Peyer's patch (tissue), 4 donors: ENCODE measurements at places on chromosomes 2 and 18. TPM values are rescaled to one million over a fixed set of nuclear protein-coding genes. Genes with fewer than 3 reads are reported as not detected.
A peak's percentile ranks its signal among the peaks of the same experiment; 100 is the strongest.

- DNase-seq, result no peak
- no peak overlapping the region for H3K27ac ChIP-seq
- H3K4me1 ChIP-seq, result no peaks in the 10 kb centered on the region
- H3K4me3 ChIP-seq, result no peak overlapping the region
Observed at GRCh38 chr2:150431561-150432311, 55.7 kb downstream of the RND3 start.

- no peak overlapping the region for H3K27ac ChIP-seq
- no peak for DNase-seq
- H3K36me3 ChIP-seq, result no peaks in the 10 kb centered on the region
- H3K4me1 ChIP-seq, result no peaks in the 10 kb centered on the region
Observed at GRCh38 chr2:206846981-206847834, 81.8 kb downstream of the FASTKD2 start.

The CTAGE1 gene
- not detected for total RNA-seq

The CMPK2 gene
- total RNA-seq, result 10.2 TPM

GRCh38 chr18:39721712-39722111, 2156.1 kb upstream of the CELF4 start:
- no peak overlapping the region for H3K27ac ChIP-seq
- H3K4me1 ChIP-seq, result no peaks in the 10 kb centered on the region
- no peaks in the 10 kb centered on the region for H3K27me3 ChIP-seq
- no peaks in the 10 kb centered on the region for H3K36me3 ChIP-seq
- no peak overlapping the region for H3K4me3 ChIP-seq

DNA sequence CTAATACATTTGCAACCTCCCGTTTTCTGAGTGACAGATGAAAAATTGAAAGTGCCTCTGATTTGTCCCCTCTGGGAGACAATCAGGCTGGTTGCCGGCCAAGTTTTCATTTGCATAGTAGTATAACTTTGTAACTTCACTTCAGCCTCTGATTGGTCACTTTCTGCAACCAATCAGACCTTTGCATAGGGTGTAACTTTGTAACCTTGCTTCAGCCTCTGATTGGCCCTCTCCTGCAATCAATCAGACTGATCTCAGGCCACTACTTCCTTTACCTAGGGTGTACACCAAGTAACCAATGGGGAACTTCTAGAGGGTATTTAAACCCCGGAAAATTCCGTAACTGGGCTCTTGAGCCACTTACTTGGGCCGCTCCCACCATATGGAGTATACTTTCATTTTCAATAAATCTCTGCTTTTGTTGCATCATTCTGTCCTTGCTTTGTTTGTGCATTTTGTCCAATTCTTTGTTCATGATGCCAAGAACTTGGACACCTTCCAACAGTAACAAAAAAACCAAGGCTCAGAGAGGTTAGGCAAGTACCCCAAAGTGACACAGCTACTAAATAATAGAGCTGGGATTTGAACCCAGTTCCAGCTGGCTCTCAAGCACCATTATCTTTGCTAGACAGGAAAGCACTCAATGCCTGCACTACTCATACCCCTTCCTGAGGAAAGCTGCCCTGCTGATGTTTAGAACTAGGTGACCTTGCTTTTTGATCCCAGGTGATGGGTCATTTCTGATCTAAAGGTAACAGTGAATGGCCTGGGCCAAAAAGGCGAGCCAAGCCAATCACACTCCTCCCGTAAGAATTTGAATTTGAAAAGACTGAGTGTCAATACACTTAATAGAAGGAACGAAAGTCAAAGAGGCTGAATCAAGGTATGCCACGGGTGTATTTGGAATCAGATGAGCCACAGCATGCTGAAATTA, 10.9 kb upstream of the MYOM1 start:
- H3K27ac ChIP-seq, result no peak overlapping the region
- H3K36me3 ChIP-seq, result no peaks in the 10 kb centered on the region
- no peak overlapping the region for H3K4me3 ChIP-seq
- no peak for DNase-seq
- no peaks in the 10 kb centered on the region for H3K27me3 ChIP-seq
- H3K4me1 ChIP-seq, result no peaks in the 10 kb centered on the region

GRCh38 chr2:8588831-8589191, 93.0 kb upstream of the ID2 start:
- H3K4me3 ChIP-seq, result no peak overlapping the region
- no peak for DNase-seq
- H3K27me3 ChIP-seq, result no peaks in the 10 kb centered on the region
- H3K4me1 ChIP-seq, result peaks cover 8% of the 10 kb centered on the region
- no peaks in the 10 kb centered on the region for H3K36me3 ChIP-seq

The CD207 gene
- total RNA-seq, result not detected

DNA sequence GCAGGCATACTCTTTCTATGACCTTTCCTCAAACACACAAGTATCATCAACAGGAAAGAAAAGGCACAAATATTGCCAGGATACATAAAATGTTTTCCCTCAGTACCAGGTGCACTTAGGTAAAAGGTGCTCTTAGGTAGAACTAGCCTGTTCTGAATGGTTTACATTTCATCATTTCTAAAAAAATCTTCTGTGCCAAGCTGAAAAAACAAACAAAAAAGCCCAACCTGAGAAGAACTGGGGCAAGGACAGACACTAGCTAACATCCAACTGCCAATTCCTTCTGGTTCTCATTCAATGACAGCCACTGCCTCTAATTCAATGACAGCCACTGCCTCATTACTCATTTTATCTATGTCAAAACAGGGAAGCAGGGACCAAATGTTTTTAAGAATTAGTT, 68.5 kb downstream of the SPIRE1 start:
- no peaks in the 10 kb centered on the region for H3K27me3 ChIP-seq
- no peak overlapping the region for H3K27ac ChIP-seq
- no peak for DNase-seq
- no peak overlapping the region for H3K4me3 ChIP-seq

The INPP5D gene
- 333 TPM for total RNA-seq

The EMX1 gene
- 10.0 TPM for total RNA-seq

- no peak overlapping the region for H3K4me3 ChIP-seq
- no peak overlapping the region for H3K27ac ChIP-seq
- H3K36me3 ChIP-seq, result no peaks in the 10 kb centered on the region
- H3K4me1 ChIP-seq, result no peaks in the 10 kb centered on the region
- H3K27me3 ChIP-seq, result no peaks in the 10 kb centered on the region
- peak; percentile 69 for DNase-seq
Observed at GRCh38 chr18:21191596-21192307, 50.3 kb upstream of the GREB1L start.

GRCh38 chr18:38933910-38934510, 1368.4 kb upstream of the CELF4 start:
- H3K4me3 ChIP-seq, result no peak overlapping the region
- no peak for DNase-seq
- no peak overlapping the region for H3K27ac ChIP-seq
- H3K36me3 ChIP-seq, result no peaks in the 10 kb centered on the region
- H3K27me3 ChIP-seq, result no peaks in the 10 kb centered on the region

The GALNT3 gene
- total RNA-seq, result 43.7 TPM

GRCh38 chr2:71822463-71822862, 325.2 kb downstream of the CYP26B1 start:
- H3K27ac ChIP-seq, result no peak overlapping the region
- no peaks in the 10 kb centered on the region for H3K27me3 ChIP-seq
- no peak for DNase-seq

DNA sequence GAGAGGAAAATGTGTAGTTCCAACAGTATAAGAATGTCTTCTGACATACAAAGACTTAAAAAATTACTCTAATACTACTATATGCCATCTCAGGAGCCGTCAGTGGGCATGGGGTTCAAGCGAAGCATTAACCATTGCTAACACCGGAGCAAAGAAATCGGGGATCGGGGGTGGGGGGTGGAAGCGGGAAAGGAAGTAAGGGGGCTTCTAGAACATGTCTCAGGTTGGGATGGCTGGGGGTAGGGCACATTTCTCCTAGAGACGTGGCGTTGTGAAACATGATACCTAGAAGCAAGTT, 702 bp downstream of the LMAN1 start:
- H3K27me3 ChIP-seq, result no peaks in the 10 kb centered on the region
- H3K36me3 ChIP-seq, result no peaks in the 10 kb centered on the region
- peak overlapping the region; percentile 93 for H3K27ac ChIP-seq
- H3K4me3 ChIP-seq, result peak overlapping the region; percentile 84

GRCh38 chr2:33859176-33859575, 260.1 kb upstream of the FAM98A start:
- no peak overlapping the region for H3K27ac ChIP-seq
- no peak for DNase-seq
- H3K4me1 ChIP-seq, result no peaks in the 10 kb centered on the region

The DUSP2 gene
- total RNA-seq, result 2.7 TPM

The RNF103 gene
- 110 TPM for total RNA-seq

DNA sequence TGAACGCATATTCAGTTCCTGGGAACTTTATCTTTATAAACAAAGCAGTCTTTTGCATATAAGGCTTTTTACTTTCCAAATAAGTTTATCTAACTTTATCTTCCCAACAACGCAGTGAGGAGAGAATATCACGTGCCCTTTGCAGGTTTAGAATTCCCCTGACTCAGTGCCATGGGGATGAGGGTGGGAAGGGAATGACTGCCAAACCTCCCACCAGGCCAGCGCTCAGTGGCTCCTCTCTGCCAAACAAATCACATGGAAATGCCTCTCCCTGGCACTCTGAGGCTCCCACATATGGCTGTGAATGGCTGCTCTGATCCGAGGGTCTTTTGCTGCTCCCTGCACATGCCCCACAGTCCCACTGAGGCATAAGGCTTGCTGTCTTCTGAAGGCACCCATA, 158.3 kb downstream of the DNAH6 start:
- H3K27ac ChIP-seq, result no peak overlapping the region
- H3K27me3 ChIP-seq, result no peaks in the 10 kb centered on the region
- no peak overlapping the region for H3K4me3 ChIP-seq
- no peaks in the 10 kb centered on the region for H3K36me3 ChIP-seq
- DNase-seq, result no peak

DNA sequence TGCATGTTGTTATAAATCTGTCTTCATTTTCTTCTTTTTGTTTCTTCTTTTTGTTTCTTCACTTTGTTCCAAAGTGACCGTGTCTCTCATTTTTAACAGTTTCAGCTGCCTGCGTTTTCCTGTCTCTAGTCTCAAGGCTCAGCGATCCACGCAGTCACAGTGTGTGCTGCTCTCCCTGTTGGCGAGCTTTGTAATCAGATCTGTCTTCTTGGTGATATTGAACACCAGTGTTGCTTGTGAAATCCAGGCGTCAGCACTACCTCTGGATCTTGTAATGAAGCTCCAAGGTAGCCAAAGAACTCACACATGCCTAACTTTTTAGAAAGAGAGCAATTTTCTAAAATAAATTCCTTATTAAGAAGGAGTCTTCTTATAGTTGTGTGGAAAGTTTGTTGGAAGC, 13.2 kb downstream of the SNTG2 start:
- no peak overlapping the region for H3K4me3 ChIP-seq
- H3K27ac ChIP-seq, result no peak overlapping the region
- H3K27me3 ChIP-seq, result no peaks in the 10 kb centered on the region
- H3K4me1 ChIP-seq, result no peaks in the 10 kb centered on the region
- no peaks in the 10 kb centered on the region for H3K36me3 ChIP-seq

DNA sequence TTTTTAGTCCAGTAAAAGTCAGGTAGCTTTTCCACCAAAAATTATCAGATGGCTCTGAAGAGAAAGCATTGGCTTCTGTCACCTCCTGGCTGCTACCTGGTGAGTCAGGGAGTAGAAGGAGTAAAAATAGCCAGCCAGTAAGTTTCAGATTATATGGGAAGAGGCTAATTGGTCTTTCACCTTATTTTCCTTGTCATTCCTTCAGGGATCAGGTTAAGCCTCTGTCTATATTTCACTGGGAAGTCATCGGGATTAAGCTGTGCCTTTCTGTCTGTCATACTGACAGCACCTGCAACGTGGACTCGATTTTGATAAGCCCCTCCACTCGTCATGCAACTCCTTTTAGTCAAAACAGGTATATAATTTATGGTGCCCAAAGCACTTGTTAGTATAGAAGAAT, 380.7 kb upstream of the CELF4 start:
- no peaks in the 10 kb centered on the region for H3K27me3 ChIP-seq
- no peaks in the 10 kb centered on the region for H3K36me3 ChIP-seq
- no peak overlapping the region for H3K4me3 ChIP-seq
- no peak for DNase-seq
- H3K4me1 ChIP-seq, result no peaks in the 10 kb centered on the region
- H3K27ac ChIP-seq, result no peak overlapping the region

- H3K36me3 ChIP-seq, result no peaks in the 10 kb centered on the region
- no peak for DNase-seq
- no peak overlapping the region for H3K27ac ChIP-seq
- H3K27me3 ChIP-seq, result no peaks in the 10 kb centered on the region
- no peak overlapping the region for H3K4me3 ChIP-seq
Observed at GRCh38 chr2:105301646-105302045, 27.9 kb downstream of the TGFBRAP1 start.

The ZSWIM2 gene
- total RNA-seq, result not detected

DNA sequence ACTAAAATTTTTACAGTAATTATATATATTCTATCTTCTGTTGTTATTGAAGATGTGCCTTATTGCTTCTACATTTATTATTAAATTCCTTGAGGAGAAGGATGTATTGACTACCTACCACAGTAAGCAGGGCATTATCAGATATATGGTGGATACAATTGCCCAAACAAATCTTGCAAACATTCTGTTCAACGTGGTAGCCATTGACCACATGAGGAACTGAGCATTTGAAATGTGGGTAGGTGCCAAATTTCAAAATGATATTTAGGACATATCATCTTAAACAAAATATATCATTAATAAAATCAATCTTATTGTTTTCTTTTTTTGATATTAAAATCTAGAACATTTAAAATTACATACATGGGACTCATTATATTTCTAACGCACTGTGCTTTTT, 11.1 kb downstream of the SCN3A start:
- no peak overlapping the region for H3K27ac ChIP-seq
- no peaks in the 10 kb centered on the region for H3K4me1 ChIP-seq
- no peaks in the 10 kb centered on the region for H3K27me3 ChIP-seq
- H3K4me3 ChIP-seq, result no peak overlapping the region
- DNase-seq, result no peak

The HSBP1L1 gene
- 50.1 TPM for total RNA-seq

The LHCGR gene
- not detected for total RNA-seq

The PASK gene
- 12.1 TPM for total RNA-seq

DNA sequence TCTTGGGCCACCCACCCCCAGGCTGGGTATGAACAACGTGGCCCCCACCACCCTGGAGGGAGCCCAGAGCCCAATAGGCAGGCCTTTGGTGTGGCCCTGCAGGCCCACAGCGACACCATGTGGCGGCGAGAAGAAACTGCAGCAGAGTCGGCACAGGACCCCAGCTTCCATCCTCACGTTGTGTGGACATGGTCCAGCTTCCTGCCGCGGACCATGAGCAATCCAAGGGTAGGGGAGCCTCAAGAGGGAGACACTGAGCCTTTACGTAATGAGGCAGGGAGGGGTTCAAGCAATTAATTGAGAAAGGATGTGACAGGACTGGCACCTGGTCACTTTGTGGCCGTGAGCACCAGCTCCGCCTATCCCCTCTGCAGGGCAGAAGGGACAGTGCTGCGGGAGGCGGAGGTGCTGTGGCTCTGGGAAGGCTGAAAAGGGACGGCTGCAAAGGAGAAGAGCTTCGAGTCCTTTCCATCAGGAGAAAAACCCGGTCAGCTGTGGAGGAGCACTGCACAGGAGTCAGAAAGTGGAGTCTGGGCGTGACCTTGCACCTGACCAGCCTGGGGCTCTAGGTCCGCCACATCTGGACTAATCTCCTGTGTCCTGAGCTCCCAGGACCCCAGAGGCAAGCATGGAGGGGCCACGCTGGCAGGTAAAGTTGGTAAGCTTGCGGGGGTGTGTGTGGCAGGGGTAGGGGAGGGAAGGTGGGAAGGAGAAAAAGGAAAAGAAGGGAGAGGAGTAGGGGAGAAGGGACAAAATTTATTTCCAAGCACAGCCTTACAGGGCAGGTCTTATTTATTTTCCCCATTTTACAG, 44.9 kb downstream of the TMEM37 start:
- H3K27ac ChIP-seq, result no peak overlapping the region
- DNase-seq, result no peak
- no peak overlapping the region for H3K4me3 ChIP-seq
- H3K4me1 ChIP-seq, result no peaks in the 10 kb centered on the region
- H3K27me3 ChIP-seq, result no peaks in the 10 kb centered on the region
- no peaks in the 10 kb centered on the region for H3K36me3 ChIP-seq
